ENCODE measurements at places on chromosomes 6 and 20.

DNA sequence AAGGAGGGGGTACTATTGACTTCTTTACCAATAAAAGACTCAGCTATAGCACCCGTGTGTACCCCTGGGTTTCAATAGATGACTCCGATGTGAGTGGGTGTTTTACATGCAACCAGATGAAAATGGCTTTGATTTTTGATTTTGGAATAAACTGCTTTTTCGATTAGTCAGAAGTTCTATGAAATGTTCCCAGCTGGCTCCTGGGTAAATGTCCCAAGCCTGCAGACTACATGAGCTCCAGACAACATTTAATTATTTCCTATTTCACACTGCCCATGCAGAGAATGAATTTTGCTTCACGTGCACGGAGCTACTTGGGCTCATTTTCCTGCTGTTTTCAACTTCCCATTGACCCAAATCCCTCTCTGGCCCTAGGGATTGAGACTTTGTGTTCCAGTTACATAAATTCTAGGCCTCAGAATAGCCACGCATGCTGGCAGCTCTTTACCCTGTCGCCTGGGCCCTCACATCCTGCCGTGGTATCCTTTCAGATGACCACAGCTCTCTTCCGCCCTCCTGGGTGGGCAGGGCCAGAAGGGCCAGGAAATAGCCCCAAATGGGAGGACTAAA lies 59.7 kb downstream of the GPR6 start:
- no peak for DNase-seq

DNA sequence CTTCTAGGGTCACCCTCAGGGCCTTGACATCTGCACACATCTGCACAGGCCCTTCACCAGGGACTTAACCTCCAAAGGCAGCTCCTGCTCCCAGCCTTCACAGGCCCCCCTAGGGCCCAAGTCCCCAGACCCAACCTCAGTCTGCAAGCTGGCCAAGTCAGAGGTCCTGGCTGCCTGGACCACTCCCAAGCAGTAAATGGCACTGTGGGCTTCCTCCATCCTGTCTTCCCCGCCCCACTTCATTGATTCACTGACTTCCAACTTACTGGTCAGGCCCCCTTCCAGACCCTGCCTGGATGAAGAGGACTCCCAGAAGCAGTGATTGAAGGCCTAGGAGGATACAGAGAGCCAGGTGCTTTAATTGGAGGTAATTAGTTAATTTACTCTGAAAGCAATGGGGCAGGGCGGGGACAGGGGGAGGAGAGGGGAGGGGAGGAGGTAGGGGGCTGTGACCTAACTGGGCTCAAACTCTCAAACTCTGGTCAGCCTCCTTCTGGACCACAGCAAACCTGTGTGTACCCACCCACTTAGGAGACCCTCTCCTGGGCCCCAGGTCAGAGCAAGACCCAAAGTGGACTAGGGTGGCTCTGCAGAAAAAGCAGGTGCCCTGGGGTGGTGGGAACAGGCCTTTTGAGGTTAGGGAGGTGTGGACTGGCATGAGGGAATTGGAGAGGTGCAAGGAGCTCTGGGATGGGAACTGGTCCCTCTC lies 51.5 kb downstream of the MRPL14 start:
- no peak for DNase-seq

DNA sequence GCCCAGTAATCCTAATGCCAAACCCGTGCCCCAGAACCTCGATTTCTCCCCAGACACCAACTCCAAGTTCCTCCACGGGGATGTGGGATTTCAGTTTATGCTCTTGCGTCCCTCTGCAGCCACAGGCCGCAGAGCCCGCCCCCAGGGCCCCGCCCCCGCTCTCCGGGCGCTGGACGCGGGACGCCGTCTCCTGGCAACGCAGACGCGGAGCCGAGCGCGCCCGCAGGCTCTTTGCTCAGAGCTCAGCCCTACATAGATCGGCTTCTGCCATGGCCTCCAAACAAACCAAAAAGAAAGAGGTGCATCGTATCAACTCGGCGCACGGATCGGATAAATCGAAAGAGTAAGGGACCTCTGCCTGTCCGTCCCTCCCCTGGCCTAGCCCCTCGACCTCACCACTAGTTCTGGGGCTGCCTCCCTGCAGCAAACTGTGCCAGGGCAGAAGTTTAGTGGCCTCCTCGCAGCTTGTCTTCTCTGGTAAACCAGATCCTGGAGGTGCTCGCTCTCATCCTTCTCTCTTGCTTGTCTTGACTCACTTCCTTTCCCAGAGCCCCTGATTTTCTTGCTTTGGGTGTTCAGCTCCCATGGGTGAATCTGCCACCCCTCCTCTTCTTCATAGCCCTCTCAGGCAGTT lies at the start of gene ADGB:
Gene ADGB (plus strand): TSS at position 201 of the 634 bp plus-strand sequence. CDS start 69 bp downstream, at position 270.
- DNase-seq = no peak

DNA sequence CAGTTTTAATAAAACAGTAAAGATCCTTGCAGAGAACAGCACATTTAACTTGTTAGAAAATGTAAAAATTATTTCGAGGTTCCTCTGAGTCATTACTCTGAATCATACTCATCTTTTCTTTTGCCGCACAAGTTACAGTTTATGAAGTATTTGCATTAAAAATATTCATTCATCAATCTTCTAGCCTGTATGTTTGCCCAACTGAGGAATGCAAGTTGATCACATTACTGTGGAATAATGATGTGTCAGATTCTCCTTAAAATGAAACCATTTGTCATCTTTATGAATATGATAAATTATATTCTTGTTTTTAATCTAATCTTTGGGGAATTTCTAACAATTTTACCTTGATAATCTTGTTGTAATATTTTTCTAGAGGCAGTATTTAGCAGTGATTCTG lies 340.4 kb upstream of the OPRM1 start:
- no peak for DNase-seq
